ENCODE measurements at places on chromosomes 4 and X. TPM values are rescaled to one million over a fixed set of nuclear protein-coding genes. Genes with fewer than 3 reads are reported as not detected.

DNA sequence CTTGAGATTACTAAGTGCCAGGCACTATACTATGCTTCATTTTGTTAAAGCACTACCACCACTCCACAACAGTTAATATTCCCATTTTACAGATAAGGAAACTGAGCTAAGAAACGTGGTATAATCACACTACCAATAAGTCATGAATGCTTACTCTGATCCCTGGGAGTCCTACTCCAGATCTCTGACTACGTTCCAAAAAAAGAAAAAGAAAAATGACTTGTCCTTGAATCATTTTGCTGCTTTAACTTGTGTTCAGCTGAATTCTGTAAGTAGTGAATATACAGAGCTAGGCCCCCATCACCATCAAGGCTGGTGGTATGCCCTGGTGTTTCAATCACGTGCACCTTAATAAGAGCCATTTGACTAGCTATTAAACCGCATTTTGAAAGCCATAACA is 39.4 kb downstream of the LDB2 start:
- no peak for DNase-seq

The IL3RA gene
- total RNA-seq: 2.4 TPM

DNA sequence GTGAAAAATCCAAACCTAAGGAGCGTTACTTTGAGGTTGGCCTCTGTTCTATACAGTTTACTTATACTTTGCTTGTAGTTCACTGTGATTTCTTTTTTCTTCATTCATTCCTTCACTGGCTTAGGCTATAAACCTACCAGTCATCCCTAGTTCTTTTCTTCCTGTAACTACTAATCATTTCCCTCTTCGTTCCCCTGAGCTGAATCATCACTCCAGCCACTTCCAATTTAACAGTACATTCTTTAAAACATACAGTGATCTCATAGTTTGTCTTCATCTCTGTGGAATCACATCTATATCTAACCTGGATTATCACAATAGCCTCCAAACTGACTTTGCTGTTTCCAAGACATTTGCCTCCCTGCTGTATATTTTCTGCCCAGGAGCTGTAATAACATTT is 25.2 kb upstream of the NPFFR2 start:
- no peak for DNase-seq

DNA sequence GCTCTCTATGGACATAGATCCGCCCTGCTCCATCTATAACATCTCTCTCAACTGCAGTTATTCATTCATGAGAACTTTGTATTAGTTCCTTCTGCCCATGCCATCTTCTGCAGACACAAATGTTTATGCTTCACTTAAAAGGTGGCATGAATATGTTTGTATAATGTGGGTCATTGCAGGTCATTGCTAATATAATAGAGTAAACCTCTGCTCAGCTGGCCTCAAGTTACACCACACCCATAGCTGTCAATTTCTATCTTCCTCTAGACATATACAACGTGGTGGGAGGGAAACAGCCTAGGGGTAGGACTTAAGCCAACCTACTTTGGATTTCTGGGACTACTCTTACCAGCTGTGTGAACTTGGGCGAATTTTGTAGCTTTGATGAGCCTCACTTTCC is 129.8 kb downstream of the ATXN3L start:
- DNase-seq: no peak

- no peak for DNase-seq
Observed at GRCh38 chr4:163474027-163474426, 473 bp upstream of the TKTL2 start.

- no peak for DNase-seq
Observed at GRCh38 chr4:115484479-115484878, 371.1 kb upstream of the NDST4 start.

DNA sequence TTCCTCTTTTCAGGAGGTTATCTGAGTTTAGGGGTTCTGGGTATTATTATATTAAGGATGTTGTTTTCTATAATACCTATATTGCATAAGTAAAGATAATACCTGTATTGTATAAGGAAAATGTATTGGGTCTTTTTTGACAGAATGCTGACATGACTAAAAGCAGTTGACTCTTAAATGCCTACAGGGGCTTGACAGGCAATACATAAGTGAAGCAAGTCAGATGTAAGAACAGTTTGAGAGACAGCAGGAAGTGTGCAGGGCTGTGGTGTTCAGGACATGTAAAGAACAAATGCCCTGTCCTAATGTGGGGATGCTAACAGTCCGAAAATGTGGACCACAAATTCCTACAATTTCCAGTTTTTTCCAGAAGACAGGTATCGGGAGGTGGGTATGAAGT is 30.2 kb upstream of the NDST3 start:
- DNase-seq: no peak

DNA sequence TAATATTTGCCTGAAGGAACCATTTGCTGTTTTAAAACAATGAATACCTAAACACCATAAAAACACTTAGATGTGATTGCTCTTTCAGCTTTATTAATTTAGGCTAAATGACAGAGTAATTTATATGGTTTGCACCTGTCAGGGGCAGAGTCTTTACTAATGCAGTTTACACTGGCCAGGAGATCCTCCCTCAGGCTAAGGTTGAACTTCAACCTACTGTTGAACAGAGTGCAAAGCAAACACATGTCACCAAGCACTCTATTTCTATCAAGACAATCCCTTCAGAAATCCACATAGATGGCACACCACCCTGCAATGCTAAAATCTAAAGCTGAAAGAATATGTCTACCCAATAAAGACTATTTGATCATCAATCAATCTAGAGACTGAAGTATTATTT is 147.3 kb downstream of the KLHL13 start:
- DNase-seq: peak; percentile 28

GRCh38 chrX:129522184-129523078 is 859 bp downstream of the SMARCA1 start:
- DNase-seq: peak; percentile 86

The RGS12 gene
- total RNA-seq: 51.8 TPM

DNA sequence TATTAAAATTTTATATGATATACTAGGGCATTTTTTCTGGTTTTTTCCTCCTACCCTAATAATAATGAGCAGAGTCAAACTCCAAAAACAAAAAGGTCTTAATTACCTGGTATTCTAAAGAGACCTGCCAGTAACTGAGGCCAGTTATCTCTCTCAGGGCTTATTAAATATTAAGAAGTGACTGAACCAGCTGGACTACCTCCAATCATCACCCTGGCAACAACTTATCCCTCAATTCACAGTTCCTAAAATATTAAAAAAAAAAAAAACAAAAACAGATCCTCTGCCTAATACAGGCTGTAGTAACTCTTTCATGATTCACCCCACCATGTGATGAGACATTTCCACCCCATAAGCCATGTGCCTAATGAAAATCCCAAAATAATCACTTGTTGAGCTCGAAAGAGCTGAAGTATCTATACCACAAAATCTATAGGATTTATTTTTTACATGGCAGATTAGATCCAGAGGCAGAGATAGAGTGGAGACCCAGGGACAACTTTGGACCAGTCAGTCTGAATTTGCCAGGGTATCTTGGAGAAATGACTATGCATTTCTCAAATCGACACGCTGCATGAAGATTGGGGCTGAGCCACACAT is 698.0 kb downstream of the FAT4 start:
- no peak for DNase-seq

- no peak for DNase-seq
Observed at GRCh38 chrX:69155786-69156520, 9.3 kb downstream of the PJA1 start.
